T-helper 1 cell (primary cell): ENCODE measurements at places on chromosomes 16 and 17.

- DNase-seq, result no peak
These were observed 394.5 kb downstream of the XYLT1 start for GRCh38 chr16:17076092-17076754.

GRCh38 chr16:31513126-31513525 lies 4.9 kb upstream of the RUSF1 start:
- DNase-seq, result no peak

GRCh38 chr16:87778476-87778829 lies 12.7 kb upstream of the KLHDC4 start:
- no peak for DNase-seq

DNA sequence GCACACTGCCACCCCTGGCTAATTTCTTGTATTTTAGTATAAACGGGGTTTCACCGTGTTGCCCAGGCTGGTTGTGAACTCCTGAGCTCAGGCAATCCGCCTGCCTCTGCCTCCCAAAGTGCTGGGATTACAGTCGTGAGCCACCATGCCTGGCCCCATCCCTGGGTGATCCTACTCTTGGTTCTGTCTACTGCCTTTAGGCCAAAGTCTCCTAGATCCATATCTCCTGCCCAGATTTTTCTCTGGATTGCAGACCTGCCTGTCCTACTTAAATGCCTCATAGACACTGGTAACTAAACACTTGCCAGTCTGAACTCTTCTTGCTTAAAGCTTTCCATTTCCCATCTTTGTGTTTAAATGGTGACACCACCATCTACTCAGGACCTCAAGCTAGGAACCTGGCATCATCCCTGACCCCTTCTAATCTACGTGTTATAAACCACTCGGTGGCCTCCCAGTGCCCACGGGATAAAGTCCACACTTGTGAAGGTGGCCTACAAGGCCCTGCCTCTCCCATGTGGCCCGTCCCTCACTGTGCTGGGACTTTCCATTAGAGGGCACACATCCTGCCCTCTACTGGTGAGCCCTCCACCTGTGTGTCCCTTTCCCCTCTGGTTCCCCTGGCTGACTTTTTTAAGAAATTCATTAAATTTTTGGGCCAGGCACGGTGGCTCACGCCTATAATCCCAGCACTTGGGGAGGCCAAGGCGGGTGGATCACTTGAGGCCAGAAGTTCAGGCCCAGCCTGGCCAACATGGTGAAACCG lies 51.1 kb downstream of the USP43 start:
- DNase-seq, result no peak

GRCh38 chr16:14958323-14958600 lies 16.6 kb upstream of the PDXDC1 start:
- DNase-seq, result no peak

GRCh38 chr16:19513377-19514053 lies 8.4 kb downstream of the GDE1 start:
- no peak for DNase-seq

GRCh38 chr16:57544124-57544653 lies 1.7 kb downstream of the ADGRG5 start:
- no peak for DNase-seq

DNA sequence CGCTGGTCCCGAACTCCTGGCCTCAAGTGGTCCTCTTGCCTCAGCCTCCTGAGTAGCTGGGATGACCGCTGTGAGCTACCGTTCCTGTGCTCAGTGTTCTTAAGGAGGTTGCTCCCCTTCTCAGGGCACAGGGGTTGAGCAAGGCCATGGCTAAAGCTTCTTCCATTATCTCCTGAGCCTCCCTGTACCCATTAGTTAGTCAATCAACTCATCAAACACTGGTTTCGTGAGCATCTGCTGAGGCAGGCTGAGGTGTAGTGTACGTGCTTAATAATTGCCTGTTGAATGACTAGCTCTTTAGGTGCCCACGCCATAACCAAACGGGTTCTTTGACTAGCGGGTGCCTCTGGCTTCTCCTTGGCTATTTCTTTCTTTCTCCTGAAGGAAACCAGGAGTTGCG lies 11.7 kb downstream of the SGCA start:
- no peak for DNase-seq

DNA sequence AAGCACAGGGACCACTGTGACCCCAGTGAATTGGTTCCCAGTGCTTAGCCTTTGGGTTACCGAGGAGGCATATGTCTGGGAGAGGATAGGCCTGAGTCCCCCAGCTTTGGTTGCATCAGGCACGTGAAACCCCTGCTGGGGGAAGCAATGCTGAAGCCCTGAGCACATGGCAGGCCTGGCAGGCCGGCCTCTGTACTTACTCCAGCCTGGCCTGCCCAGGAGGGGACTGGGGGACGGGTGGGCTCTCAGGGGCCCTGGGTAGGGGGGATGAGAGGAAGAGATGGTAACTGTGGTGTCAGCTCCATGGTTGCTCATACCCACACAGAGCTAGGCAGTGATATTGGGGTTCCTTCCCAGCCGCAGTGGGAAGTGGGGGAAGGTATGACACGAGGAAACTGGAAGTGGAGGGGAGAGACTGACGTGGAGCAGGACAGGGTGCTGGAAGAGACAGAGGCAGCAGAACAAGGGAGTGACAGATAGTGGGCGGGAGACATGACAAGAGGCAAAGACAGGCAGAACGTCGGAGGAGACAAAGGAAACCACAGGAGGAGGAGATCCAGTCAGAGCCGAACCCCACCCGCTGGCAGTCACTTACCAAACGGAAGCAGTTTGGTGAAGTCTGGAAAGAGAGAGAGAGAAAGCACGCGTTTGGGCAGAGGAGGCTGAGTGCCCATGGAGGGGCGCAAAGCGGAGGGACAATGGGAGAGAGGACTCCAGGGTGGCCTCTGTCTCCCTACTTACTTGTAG lies 9.1 kb downstream of the TMEM208 start:
- peak; percentile 64 for DNase-seq

DNA sequence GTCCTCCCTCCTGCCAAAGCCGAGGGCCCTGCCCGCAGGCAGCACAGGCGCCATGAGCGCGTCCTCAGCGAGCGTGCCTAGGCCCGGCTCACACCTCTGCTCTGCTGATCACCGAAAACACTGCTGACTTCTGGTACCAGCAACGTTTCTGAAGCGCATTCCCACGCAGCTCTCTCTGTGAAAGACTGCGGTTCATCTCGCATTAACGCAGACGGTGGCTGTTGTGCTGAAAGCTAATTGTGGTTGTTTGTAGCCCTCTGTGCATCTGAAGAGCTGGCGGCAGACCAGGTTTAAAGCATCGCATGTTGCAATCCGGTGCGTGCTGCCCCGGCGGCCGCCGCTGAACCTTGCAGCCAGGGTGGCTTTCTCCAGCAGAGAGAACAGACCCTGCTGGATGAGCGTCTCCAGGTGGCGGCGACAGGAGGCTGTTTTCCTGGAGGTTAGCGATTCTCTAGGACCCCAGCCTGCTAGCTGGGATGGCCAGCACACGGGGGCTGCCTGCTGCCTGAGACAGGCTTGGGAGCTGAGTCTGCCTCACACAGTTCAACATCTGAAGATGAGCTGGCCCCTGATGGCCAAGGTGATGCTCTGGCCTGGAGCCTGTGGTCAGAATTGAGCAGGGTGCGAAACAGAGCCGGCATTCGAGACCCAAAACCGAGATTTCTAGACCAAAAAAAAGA lies 49.8 kb upstream of the CHMP6 start:
- no peak for DNase-seq

DNA sequence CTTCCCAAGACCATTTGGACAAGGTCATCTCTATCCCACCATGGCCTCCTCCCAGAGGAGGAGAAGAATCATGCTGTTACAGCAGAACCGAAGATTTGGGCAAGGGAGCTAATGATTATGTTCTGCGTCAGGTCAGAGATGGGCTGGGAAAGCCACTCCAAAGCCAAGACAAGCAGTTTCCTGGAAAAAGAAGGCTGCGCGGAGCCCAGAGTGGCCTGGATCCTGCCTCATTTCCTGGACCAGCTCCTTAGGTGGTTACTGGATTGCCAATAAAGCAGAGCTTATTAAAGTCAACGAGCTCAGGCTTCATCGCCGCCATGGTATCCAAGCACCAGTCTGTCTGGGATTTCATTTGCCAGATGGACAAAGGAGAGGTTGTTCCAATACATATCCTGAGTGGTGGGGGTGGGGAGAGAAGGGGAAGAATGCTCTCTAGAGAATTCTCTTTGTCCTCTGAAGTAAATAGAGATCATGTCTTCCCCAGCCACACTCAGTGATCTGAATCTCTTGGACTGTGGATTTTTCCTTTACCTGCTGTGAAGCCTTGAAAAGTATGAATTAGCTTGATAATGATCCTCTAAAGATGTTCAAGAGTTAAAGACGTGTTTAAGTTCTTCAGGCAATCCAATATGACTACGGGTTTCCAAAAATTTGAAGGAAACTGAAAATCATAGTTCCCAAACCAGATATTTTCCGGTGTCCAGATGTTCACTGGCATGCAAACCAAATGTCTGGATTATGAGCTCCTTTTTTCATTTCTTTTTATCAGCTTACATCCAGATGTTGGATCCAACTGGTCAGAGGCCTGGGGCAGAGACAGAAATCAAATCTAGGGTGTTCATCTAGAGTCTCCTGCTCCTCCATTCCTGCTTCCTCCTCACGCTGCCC lies 17.7 kb downstream of the PRAC1 start:
- no peak for DNase-seq

DNA sequence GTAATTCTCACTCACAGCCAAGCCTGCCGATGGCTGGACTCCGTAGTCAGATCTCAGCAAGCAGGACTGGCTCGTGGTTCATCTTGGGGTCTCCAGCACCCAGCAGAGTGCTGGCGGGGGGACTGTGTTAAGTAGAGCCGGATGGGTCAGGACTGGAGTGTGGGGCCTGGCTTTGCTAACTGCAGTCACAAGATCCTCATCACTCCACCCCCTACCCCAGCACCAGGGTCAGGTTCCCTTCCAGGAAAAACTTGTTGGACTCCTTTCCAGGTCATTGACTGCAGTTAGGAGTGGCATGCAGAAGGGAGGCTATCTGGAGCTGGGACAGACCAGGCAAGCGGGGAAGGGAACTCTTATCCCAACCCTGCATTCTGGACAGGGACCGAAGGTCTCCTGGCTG lies 6.0 kb downstream of the CIITA start:
- no peak for DNase-seq

GRCh38 chr16:23869052-23869451 lies 33.3 kb downstream of the PRKCB start:
- DNase-seq, result no peak

GRCh38 chr17:12618557-12618956 lies 47.1 kb upstream of the MYOCD start:
- no peak for DNase-seq

- no peak for DNase-seq
These were observed 18.8 kb upstream of the BMERB1 start for GRCh38 chr16:15415511-15415985.

DNA sequence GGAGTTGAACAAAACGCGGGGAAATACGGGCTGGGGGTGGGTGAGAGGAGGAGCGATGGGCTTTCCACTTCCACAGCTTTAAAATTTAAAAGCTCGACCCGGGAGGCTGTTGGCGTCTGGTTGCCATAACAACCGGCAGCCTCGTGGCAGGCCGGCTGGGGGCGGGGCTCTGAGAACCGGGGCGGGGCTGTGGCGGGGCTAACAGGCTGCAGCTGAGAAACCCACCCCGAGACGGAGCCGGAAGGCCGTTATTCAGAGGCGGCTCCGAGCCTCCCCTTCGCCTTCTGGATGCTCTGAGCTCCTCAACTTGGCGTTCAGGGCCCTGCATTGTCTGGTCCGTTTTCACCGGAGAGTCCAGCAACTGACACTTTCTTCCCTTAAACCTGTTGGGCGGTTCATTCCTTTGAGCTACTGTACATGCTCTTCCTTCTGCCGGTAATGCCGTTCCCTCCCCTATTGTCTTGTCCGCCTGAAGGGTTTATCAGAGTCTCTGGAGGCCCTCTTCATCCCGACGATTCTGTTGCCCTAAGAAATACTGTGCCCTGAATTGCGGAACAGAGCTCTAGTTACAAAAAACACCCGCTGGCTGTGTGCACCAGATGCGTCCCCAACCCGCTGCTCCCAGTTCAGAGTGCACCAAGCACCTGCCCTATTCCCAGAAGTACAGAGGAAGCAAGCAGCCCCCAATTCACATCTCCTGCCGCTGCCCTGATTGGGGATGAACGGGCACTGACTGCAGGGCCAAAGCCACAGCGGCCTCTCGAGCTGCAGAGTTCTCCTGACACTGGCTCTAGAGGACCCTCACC lies 596 bp downstream of the DNAAF8 start:
- peak; percentile 90 for DNase-seq

GRCh38 chr17:12568358-12569251 lies 97.1 kb upstream of the MYOCD start:
- no peak for DNase-seq

DNA sequence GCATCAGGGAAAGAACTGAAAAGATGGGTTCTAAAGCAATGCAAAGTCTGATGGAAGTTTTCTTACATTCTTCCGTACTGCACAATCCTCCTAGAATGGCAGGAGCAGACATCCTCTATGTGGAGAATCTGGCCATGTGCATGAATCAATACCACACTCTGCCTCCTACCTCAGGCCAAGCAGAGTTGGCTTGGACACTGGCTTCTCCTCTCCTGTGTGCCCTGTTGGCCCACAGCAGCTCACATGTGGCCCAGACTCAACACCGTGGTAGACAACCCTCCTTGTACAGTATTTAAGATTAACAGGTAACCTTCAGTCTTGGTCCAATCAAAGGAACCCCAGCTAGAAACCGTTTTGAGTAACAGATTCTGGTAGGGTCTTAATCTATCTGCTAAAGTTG lies 101.9 kb downstream of the ZFHX3 start:
- DNase-seq, result no peak
